ENCODE measurements at places on chromosomes 5 and 9.

DNA sequence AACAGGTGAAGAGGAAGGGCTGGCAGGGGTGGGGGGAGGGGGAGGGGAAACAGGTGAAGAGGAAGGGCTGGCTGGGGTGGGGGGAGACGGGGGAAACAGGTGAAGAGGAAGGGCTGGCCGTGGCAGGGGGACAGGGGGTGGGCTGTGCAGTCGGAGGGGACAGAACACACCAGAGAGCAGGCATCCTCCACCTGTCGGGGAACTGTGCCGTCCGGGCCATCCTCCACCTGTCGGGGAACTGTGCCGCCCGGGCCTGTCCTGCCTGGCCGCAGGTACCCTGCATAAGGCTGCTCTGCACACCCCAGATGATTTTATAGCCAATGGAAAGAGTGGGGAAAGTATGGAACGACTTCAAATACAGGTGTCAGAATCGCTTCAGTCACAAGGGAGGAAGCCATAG, 32.5 kb upstream of the PPP1R26 start:
- no peak for DNase-seq

- no peak for DNase-seq
These were observed 29.1 kb upstream of the BRINP1 start for GRCh38 chr9:119398350-119398749.

DNA sequence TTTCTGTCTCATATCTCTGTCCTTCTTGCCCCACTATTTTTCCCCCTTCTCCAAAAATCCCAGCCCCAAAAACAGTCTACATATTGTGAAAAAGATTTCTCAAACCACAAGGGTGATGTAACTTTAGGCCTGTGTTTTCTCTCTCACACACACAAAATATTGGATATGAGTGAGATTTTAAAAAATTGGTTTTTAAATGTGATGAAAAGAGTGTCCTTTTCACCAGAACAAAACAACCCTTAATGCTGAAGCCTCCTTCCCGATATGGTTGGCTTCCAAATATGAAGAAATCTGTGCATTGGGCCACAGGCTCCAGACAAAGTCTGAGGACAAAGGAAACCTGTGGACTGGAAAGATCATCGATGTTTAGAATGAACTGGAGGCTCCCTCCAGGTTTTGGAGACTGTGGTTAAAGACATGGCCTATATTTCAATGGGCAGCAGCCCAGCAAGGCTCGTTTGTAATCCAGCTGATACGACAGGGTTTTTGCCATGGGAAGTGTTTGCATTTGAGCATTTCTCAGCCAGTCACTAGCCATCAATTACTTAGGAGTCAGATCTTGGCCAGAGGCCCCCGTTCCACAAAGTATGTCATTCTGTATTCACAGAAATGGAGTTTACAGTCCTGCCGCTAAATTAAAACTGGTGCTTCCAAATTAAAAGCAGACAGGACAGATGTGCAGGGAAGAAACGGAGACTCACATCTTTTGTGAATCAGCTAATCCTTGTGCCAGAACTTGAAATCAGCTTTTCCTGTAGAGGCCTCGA, 546.3 kb downstream of the EBF1 start:
- DNase-seq, result no peak

- DNase-seq, result peak; percentile 48
These were observed 2.9 kb downstream of the NR4A3 start for GRCh38 chr9:99824378-99825171.

DNA sequence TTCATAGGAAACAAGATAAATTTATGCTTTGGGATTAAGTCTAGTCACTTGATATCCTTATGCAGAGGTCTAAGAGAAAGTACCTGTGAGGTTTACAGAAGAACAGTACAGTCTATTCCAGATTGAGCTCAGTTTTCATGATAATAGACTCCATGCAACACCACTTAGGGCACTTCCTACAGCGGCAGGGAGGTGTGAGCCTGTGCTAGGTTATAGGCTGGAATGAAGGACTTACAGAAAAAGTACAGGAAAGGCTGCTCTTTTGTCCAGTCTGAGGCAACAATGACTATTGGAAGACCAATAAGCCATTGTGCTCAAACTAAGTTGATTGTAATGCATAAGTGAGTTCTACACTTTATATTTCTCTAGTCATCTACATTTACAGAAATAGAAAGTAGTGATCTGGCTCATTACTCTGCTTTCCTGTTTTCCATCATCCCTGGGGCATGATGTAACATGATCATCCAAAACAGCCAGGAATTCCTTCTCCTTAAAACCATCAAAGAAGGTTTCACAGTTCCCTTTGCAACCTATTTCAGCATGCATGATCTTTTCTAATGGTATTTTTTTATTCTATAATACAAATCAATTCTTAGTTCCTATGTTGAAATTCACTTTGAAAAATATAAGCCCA, 322.8 kb downstream of the SLF1 start:
- DNase-seq, result no peak

- DNase-seq, result no peak
These were observed 687.8 kb downstream of the SLCO4C1 start for GRCh38 chr5:101608322-101608721.

DNA sequence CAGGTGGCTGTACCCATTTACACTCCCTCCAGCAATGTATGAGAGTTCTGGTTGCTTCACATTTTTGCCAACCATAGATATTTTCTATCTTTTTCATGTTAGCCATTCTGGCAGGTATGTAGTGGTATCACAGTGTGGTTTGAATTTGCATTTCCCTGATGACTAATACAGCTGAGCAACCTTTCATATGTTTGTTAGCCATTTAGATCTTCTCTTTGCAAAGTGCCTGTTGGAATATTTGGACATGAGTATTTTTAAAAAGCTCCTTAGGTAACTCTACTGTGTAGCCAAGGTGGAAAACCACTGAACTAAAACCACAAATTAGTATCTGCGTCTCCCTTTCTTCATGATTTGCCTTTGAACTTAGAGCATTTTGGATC, 31.9 kb downstream of the IRF1 start:
- DNase-seq, result peak; percentile 35

DNA sequence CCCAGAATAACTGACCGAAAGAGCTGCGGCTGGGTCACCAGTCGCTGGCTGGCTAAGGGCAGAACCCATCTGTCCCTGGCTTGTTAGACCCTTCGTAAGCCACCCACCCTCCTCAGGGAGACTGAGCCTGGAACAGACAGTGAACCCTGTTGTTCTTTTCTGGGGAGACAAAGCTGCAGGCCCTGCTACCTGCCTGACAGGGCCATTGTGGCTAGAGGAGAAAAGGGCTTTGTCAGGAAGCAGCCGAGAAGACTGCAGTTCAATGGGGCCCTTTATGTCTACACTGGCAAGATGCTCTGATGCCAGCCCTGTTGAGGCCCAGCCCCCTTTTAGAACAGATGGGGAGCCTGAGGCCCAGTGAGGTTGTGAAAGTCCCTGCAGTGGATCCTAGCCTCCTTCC, 3.7 kb upstream of the NIPAL4 start:
- DNase-seq, result no peak

DNA sequence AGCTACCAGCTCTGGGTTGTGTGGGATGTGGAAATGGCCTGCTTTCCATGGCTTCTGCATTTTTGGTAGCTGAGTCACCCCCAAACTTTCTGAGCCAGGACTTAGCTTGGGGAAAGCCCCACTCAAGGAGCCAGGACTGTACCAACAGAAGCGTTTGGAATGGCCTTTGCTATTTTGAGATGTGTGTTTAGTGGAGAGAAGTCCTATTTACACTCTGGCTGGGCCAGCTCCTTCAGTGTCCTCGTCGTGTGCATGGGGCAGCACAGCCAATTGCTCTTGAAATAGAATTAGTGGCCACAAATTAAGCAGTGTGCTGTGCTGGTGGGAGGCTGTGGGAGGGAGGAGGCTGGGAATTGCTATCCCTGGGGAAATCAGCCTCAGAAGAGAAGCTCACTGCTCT, 51.6 kb downstream of the ENTREP1 start:
- DNase-seq, result no peak

DNA sequence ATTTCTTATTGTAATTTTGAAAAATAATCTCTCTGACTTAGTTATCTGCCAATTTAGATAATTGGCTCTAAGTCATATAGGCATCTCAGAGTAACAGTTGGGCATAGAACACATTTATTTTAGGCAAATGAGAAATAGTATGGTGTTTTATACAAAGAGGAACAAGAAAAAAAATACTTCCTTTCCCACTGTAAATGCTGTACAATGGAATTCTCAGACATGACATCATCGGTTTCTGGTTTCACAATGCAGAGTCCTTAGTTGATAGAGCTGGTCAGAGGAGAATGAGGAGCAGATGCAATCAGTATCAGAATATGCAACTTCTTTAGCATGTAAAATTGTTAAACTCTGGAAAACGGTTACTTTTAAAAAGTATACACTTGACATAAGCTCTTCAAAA, 49.4 kb downstream of the PLK2 start:
- DNase-seq, result no peak
